Stimulated activated CD8-positive, alpha-beta memory T cell treated with anti-CD3 and anti-CD28 coated beads, Interleukin-15, amount 100 ng/mL, for 1 hour (primary cell): ENCODE measurements at places on chromosomes 7 and 10.

- no peak for DNase-seq
Observed at GRCh38 chr7:111729483-111729882, 167.2 kb upstream of the IMMP2L start.

DNA sequence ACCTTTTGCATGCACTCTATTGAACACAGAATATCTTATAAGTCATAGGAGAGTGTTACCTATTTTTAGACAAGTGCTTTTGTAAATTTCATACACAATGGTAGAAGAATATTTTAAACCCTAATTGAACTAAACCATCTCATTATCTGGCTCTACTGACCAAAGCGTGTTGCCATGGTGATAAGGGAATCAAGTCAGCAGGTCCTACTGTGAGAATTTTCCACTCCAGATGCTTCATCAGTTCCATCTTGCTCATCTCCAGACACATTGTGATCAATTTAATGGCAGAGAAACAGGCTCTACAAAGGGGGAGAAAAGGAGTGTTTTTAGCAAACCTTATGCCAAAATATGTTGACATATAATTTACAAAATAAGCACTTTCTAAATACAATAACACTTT lies 621.9 kb upstream of the GHITM start:
- DNase-seq, result no peak

DNA sequence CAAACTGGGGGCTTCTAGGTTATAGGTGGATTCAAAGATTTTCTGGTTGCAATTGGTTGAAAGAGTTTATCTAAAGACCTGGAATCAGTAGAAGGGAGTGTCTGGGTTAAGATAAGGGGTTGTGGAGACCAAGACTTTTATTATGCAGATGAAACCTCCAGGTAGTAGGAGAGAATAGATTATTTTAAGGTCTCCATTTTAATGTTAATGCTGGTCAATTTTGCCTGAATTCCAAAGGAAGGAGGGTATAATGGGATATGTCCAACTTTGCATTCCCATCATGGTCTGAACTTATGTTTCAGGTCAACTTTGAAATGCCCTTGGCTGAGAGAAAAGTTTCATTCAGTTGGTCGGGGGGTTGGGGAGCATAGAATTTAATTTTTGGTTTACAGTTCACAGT lies 44.3 kb upstream of the SEMA3E start:
- no peak for DNase-seq

DNA sequence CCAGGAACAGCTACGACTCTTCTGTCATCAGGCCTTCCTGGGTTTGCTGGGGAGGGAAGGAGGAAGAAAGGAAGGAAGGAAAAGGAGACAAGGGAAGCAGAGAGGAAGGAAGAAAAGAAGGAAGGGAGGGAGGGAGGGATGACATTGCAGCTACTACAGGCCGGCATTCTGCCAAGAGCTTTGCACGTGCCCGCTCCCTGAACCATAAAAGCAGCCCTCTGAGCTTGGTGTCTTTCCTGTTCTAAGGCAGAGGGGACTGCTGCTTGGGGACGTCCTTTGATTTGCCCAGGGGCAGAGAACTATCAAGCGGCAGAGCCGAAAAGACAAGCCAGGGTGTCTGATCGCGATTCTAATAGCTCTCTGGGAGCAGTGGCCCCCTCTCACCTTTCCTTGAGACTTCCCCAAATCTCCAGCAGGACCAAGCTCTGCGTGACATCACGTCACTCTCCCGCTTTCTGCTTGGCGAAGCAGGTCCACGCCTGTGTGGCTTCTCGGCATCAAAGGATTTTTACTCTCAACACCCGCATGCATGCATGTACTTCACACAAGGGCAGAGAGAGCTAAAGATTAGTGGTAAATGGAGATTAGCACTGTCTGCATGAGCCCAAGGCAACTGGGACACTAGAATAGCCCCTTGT lies 167.8 kb upstream of the AUTS2 start:
- no peak for DNase-seq

- no peak for DNase-seq
Observed at GRCh38 chr7:97016381-97017191, 8.0 kb downstream of the DLX5 start.

GRCh38 chr7:131606346-131607290 lies 50.2 kb upstream of the PODXL start:
- DNase-seq, result no peak

- DNase-seq, result no peak
Observed at GRCh38 chr10:75880031-75880775, 448.8 kb downstream of the LRMDA start.

DNA sequence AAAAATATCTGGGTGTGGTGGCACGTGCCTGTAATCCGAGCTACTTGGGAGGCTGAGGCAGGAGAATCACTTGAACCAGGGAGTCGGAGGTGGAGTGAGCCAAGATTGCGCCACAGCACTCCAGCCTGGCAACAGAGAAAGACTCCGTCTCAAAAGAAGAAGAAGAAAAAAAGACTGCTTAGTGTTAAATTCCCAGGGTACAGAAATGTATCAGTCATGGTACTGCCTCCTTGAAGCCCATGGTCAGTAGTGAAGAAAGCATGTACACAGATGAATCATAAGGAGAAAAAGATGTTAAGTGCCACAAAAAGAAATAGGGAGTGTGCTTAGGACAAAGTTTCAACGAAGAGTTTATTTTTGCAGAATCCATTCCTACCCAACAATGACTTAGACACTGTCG lies 62.5 kb upstream of the KMT2E start:
- no peak for DNase-seq

- no peak for DNase-seq
Observed at GRCh38 chr10:103429647-103430046, 22.5 kb downstream of the CALHM2 start.

- no peak for DNase-seq
Observed at GRCh38 chr10:110252151-110252550, 44.7 kb downstream of the MXI1 start.

DNA sequence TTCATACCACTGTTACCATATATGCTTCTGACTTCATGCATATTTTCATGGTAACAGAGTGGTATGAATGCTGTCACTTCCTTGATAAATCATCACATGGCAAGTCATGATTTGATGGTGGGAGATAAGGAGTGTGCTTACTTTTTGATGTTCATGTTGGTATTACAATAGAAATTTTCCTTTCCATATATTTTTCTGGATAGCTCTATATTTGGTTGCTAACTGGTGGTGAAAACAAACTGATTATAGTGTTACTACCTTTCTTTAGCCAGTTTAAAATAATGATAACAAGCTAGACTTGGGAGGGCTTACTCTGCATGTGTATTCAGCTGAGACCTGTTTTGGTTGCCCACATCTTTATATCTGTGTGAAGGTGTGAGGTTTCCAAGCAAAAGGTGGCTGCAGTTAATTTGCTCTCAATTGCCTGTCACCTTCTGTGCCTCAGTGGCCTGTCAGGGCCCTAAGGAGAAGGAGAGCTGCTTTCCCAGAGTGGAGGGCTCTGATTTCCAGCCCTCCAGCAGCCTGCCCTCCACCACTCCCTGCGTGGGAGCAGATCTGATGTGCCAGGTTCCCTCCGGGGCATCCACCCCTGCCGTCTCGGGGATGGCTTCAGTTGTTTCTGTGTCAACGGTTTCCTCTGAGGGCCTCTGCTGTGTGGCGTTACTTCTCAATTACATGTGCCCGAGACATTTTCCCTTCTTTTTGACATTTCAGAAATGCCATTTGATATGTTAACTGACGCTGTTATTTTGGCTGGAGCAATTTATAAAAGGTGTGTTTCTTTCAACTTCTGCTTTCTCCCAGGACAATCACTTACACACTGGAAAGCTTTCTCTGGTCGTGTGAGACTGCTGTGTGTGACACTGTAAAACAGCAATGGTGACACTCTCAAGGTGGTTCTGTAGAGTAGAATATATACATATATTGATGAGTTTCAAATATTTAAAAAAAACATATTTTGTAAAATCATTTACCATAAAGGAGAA lies 107.7 kb upstream of the KLF6 start:
- no peak for DNase-seq

DNA sequence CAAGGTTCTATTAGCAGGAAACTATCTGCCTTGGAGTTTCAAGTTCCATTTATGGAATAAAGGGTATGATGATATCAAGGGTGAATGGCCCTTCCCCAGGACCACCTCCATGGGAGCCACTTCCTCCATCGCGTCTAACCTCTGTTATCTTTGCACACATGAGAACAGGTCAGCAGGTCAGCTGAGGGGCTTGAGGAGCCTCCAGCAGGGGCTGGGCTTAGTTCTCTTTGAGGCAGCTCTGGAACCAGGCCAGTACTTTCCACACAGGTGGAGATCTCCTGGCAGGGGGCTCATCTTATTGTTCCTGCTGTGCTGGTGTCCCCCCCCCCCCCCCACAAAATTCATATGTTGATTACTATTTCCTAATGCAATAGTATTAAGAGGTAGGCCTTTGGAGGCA lies 472.2 kb upstream of the ZMIZ1 start:
- DNase-seq, result no peak

GRCh38 chr7:88302486-88302885 lies 4.2 kb downstream of the STEAP4 start:
- no peak for DNase-seq

DNA sequence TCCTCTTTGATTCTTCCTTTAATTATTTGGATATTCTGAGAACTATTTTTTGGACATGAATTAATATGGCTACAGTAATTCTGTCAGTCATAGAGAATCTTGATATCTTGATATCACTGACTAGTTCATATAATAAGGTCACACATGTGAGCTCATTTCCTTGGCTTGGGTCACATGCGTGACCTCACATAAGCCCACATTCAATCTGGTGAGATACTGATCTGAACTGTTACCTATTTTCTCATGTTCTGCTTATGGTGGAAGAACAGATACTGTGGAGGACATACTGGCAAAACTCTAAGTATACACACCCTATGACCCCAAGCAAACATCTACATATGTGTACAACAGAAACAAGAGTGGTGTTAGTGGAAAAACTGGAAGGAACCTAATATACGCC lies 44.1 kb downstream of the CUL2 start:
- no peak for DNase-seq

DNA sequence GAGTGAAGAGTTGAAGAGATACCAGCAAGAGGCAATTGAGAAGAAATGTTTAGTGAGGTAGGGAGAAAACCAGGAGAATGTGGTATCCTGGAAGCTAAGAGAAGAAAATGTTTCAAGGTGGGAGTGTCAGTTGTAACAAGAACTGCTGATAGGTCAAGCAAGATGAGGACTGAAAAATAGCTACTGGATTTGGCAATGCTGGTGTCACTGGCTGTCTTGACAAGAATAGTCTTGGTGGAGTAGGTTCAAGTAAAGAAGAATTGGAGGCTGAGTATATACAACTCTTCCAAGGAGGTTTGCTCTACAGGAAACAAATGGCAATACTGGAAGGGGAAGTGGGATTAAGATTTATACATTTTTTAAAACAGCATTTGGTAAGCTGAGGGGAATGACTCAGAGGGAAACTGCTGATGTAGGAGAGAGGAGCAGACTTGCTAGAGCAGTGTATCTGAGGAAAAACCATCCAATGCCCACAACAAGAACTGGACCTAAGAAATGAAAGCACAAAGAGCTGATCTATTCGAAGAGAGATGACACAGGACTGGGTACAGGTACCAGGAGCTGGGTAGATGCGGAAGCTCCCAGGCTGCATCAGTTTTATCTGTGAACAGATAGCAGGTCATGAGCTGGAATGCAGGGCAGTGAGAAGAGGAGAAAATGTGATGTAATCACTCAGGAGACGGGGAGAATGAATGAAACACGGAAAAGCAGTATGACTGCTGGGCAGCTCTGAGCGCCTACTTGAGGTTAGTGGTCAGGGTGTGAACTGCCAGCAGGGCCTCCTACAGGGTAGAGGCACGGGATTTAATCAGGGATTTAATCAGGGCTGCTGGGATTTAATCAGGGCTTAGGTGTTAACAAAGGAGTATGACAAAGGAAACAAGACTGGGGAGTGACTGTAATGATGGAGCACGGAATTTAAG lies 34.5 kb downstream of the FAM25A start:
- DNase-seq, result no peak

DNA sequence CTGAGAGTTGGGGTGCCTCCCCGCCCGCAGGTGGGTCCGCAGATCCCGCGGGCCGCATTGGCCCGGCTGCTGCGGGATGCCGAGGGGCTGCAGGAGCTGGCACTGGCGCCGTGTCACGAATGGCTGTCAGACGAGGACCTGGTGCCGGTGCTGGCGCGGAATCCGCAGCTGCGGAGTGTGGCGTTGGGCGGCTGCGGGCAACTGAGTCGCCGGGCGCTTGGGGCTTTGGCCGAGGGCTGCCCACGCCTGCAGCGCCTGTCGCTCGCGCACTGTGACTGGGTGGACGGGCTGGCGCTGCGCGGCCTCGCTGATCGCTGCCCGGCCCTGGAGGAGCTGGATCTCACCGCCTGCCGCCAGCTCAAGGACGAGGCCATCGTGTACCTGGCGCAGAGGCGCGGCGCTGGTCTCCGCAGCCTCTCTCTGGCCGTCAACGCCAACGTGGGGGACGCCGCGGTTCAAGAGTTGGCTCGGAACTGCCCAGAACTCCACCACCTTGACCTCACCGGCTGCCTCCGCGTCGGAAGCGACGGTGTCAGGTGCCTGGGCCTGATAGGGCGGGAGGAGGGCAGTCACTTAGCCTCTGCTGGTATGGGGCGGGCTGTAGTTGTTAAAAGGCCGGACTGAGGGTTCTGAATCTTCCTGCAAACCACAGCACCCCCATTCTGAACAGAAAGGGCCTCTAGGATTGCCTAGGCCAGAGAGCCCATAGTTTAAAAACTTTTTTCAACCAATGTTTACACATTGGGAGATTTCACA lies 1.3 kb downstream of the FBXL15 start:
- DNase-seq, result no peak

- DNase-seq, result no peak
Observed at GRCh38 chr7:73970801-73971229, 57.2 kb upstream of the ELN start.

GRCh38 chr7:102849079-102849478 lies 63.7 kb upstream of the LRRC17 start:
- no peak for DNase-seq

- no peak for DNase-seq
Observed at GRCh38 chr7:157985636-157986035, 602.0 kb downstream of the PTPRN2 start.

GRCh38 chr10:3426190-3426845 lies 253.7 kb upstream of the PITRM1 start:
- no peak for DNase-seq

GRCh38 chr10:21330628-21331020 lies 194.9 kb downstream of the SKIDA1 start:
- no peak for DNase-seq

GRCh38 chr7:73397521-73398281 lies 35.9 kb upstream of the FZD9 start:
- DNase-seq, result no peak

- DNase-seq, result no peak
Observed at GRCh38 chr10:32141018-32141807, 85.0 kb upstream of the KIF5B start.

- DNase-seq, result no peak
Observed at GRCh38 chr10:114930320-114930719, 7.7 kb upstream of the TRUB1 start.
